ENCODE measurements at places on chromosomes 2 and 18.

- DNase-seq = no peak
These were observed 63.3 kb downstream of the DTNA start for GRCh38 chr18:34773378-34773777.

DNA sequence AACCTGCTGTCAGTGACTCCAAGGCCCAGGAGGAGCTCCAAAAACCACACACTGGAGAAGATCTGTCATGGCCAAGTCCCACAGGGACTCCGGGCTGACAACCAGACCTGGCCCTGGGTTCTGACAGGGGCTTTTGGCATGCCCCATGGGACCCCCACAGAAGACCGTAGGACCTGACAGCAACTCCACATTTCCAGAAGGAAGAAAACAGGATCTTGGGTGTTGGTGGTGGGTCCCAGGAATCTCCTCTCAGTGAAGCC is 275.9 kb upstream of the HS6ST1 start:
- no peak for DNase-seq

GRCh38 chr18:68177807-68178702 is 536.9 kb downstream of the TMX3 start:
- DNase-seq = no peak

DNA sequence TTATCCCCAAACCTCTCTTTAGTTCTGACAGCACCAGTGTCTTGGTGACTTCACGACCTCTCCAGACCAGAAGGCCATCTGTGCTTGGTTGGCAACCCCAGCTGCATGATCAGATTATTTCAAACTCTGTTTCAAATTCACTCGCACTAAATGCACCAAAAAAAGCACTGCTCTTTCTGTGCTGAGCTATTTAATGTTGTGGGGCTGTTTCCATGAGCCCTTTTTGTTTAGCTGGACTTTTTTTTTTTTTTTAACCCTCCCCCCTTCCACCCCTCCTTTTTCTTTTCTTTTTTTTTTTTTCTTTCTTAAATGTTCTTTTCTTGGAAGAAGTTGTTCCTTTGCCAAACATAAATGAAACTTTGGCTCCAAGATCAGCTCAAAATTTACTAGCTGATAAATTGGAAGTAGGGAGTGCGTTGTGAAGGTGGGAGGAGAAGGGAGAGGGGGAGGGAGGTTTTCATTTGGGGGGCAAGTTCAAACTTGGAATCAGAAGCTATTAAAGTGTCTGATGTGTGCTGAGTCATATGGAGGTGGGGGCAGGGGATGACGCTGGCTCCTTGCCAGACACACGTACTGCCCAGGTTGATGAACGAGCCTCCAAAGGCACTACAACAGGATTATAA is 543.0 kb upstream of the TNP1 start:
- no peak for DNase-seq

DNA sequence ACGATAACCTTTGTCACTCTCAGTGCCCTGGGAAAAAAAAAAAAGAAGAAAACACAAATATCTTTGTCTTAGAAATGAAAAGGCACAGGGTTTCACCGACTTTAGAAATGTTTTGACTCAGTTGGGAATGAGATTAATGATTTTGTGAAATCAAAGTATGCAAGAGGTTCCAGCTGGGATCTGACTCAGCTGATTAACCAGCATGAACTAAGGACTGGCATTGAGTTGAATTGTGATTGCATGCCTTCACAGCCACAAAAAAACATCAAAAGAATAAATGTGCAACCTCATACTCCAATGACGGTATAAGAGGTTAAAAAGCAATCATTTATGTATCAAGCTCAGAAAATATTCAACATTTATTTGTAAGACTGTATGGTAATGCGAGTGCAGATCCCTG is 566.6 kb upstream of the DSEL start:
- DNase-seq = no peak

DNA sequence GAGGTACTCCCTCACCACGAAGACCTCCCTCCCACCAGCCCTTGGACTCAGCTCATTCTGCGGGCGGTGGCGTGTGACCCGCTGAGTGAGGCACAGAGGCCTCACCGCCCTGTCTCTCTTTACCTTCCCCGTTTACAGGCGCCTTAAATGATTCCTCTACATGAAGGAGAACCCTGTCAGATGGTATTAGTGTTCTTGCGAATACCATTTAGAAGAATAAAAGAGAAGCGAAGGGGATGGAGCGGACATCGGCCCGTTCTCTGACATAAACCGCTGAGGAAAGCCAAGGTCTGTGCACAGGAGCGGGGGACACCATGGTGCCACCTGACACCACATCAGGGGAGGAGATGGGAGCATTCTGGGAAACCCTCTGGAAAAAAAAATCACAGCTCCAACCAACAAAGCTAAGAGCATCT is 179.8 kb downstream of the HDAC4 start:
- no peak for DNase-seq

DNA sequence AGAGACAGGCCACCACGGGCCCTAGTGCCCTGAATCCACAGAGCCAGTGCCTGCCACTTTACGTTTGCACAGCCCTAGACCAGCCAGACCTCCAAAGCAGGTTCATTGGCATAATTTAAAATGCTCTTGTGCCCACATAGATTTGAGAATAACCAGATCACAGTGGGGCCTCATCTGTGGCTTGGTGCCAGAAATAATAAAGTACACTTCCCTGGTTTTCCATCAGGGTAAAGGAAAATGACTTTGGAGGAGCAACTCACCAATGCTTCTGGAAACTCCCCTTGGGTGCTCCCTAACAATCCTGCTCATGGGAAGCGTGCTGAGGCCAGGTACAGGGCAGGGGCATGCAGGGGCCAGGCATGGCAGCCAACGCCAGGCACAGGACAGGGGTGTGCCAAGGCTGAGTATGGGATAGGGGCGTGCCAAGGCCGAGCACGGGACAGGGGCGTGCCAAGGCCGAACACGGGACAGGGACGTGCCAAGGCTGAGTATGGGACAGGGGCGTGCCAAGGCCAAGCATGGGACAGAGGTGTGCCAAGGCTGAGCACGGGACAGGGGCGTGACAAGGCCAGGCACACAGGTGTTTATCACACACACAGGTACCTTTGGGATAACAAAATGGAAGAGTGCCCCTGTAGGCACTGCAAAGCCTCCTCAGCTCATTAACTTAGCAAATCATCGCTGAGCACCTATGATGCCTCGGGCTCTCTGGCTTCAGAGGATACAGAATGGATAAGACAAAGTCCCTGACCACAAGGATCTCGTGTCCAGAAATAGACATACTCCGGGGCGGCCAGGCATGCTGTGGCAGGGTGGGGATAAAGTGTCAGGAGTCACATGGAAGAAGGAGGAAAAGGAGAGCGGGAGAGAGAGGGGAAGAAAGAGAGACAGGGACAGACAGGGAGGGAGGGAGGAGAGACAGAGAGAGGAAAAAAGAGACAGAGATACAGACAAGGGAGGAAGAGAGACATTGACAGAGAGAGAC is 334.7 kb downstream of the EIPR1 start:
- no peak for DNase-seq

- DNase-seq = no peak
These were observed 33.2 kb downstream of the SLC38A11 start for GRCh38 chr2:164922134-164922533.

- no peak for DNase-seq
These were observed 73.4 kb downstream of the INPP4A start for GRCh38 chr2:98518101-98518500.

- no peak for DNase-seq
These were observed 478.4 kb upstream of the SALL3 start for GRCh38 chr18:78501251-78501650.

DNA sequence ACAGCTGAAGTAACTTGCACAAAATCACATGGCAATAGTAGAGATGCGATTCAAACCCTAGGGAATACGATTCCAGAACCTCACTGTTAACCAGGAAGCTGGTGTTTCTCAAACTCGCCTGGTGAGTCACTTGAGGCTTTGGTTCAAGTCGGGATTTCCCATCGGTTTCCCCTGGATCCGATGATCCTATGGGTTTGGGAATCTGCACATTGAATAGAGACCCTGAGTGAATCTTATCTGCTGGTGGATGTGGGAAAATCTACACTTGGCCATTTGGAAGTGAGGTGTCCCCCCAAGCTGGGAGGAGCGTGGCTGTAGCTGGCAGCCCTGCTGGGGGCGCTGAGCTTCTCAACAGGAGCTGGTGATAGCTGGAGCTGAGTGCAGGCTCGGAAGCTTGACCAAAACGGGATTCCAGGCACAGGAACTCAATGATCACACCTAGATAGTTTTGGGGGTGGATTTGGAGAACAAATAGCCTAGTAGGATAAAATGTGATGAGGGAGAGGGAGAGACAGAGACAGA is 135.4 kb downstream of the PRKCE start:
- no peak for DNase-seq

GRCh38 chr18:77560341-77560992 is 310.8 kb downstream of the GALR1 start:
- no peak for DNase-seq

DNA sequence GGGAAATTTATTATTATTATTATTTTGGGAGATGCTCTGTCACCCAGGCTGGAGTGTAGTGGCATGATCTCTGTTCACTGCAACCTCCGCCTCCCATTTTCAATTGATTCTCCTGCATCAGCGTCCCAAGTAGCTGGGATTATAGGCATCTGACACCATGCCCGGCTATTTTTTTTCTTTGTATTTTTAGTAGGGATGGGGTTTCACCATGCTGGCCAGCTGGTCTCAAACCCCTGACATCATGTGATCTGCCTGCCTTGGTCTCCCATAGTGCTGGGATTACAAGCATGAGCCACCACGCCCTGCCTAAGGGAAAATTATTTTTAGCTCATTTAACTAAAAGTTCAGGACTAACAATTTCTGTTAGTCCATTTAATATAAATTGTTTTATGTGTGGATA is 109.2 kb upstream of the SESTD1 start:
- no peak for DNase-seq

- DNase-seq = no peak
These were observed 37.6 kb upstream of the SLC4A10 start for GRCh38 chr2:161586517-161587167.

DNA sequence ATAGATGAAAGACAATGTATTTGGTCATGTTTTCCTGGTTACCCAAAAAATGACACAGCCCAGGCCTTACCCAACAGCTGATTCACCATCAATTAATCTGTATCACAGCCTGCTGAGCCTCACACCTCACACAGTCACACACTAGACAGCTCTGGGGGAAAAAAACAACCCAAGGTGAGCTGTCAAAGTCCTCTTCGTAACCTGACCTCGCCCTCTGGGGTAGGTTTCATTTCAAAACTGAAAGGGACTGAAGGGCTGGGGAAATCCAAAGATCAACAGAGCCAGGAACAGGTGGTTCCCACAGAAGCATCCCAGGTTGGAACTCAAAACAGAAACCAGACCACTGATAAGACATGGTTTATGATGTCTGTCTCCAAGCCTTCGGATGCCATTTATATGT is 18.2 kb upstream of the PCBP1 start:
- DNase-seq = peak; percentile 78

- DNase-seq = no peak
These were observed 3.0 kb downstream of the ACOXL start for GRCh38 chr2:110735366-110735765.

GRCh38 chr18:30440351-30440750 is 602.2 kb downstream of the DSC3 start:
- no peak for DNase-seq

- no peak for DNase-seq
These were observed 3.5 kb upstream of the LANCL1 start for GRCh38 chr2:210480079-210480478.

DNA sequence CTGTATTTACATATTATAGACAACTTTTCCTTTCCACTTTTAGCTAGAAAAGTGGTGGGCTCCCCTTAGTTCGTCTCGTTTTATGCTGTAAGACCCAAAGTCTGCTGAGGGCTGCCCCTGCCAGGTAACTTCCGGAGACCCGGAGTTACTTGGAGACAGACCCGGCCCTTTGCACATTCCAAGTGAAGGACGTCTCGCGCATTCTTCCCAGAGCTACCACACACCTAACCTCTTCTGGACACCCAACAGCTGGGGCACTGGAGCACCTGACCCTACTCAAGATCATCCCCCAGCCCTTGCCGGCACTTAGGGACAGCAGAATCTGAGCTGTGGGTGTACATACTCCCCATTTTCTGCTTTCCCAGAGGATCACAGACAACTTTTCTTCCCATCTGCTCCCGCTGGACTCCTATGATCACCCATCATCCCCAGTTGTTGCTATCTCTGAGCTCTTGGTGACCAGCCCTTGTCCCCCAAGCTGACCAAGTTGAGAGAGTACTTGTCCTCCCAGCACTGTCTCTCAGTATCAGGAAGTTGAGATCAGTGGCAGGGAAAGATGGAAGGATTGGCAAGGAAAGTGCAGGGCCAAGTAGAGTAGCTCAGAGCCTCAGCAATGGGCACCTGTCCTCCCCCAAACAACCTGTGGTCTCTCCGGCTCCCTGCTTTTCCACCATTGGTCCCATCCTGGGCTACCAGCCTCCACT is 8.4 kb upstream of the SATB2 start:
- no peak for DNase-seq

- no peak for DNase-seq
These were observed 3.6 kb downstream of the ARID5A start for GRCh38 chr2:96540136-96540535.

DNA sequence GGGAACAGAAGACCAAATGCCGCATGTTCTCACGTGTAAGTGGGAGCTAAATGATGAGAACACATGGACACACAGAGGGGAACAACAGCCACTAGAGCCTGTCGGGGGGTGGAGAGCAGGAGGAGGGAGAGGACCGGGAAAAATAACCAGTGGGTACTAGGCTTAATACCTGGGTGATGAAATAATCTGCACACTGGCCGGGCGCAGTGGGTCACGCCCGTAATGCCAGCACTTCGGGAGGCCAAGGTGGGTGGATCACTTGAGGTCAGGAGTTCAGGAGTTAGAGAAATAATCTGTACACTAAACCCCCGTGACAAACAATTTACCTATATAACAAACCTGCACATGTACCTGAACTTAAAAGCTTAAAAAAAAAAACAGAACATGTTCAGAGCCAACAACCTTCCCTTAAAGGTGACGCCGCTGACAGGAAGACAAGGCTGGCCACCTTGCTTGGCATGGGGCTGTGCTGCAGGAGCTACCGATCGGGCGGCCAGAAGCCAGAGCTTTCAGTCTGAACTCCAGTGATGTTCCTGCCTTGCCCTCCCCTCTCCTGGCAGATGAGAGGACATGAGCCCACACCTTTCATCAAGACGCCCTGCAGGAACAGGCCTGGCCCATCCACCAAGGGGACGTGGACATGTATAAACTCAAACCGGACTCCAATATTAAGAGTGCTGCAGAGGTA is 11.2 kb downstream of the SLC66A2 start:
- no peak for DNase-seq

- peak; percentile 50 for DNase-seq
These were observed 136.3 kb upstream of the SLC39A10 start for GRCh38 chr2:195520671-195521155.

GRCh38 chr2:157725846-157726245 is 97.2 kb upstream of the ACVR1C start:
- DNase-seq = no peak

All from Caco-2 (cell line).